ENCODE measurements at places on chromosomes 13 and 19. TPM values are rescaled to one million over a fixed set of nuclear protein-coding genes. Genes with fewer than 3 reads are reported as not detected.

NLRP9 gene
- not detected for total RNA-seq

DNA sequence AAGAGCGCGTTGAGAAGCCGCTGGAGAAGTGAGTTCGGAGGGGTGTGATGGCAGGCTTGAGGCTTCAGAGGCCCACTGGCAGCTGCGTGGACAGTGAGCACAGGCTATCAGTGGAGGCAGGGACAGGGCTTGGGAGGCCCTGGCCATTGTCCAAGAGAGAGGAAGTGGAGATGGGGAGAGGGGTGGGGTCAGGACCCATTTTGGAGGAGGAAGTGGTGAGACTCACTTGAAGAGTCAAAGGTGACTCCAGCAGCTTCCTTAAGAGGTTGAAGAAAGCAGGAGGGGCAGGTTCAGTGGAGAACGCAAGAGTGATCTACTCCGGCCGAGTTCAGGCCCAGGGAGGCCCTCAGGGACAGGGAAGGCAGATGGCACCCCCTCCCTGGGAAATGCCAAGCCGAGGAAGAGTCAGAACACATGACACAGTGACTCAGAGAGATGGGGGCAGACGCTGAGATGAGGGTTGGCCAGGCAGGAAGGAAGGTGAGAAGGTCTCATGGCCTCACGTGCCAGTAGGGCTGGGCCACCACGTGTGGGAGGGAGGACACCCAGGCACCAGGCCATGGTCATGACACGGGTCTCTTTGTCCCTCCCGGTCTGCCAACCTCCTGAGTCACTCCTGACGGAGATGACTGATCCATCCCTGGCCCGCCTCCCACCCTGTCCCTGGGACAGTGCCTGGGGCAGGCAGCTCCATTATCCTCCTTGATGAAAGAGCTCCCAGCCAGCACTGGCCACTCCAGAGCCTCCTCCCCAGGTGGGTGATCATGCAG is 10.1 kb upstream of the CD22 start:
- no peak for DNase-seq

DNA sequence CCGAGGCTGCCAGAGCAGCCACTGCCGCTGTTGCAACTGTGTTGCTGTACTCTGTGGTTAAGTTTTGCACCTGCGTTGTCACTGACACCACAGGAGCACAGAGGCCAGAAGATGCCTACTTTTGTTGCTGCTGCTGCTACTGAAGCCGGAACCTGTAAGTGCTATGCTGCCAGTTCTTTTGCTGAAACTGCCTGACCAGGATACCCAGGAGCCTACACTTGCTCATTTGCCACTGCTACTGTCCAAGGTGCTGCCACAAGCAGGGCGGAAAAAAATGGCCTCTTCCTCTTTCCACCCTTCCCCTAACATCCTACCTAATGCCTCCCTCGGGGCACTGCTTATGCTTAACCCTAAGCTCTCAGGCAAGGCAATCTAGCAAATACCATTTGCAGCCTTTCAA is 29.0 kb upstream of the NBEA start:
- no peak for DNase-seq

DNA sequence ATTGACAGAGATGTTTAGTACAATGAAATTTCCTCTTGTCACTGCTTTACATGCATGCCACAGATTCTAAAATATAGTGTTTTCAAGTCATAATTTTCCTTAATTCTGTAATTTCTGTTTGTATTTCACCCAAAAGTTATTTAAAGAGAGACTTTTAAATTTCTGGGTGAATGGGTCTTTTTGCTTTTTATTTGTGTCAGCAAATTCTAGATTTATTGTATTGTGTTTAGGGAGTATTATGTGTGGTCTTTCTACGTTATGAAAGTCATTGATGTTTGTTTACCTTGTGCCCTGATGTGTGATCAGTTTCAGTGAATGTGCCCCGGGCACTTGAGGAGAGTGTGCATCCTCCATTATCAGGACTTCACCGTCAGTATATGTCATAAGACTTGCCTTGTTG is 92.7 kb downstream of the SGCG start:
- no peak for DNase-seq

- no peak for DNase-seq
These were observed 32.8 kb upstream of the WDFY2 start for GRCh38 chr13:51551416-51551815.

DNA sequence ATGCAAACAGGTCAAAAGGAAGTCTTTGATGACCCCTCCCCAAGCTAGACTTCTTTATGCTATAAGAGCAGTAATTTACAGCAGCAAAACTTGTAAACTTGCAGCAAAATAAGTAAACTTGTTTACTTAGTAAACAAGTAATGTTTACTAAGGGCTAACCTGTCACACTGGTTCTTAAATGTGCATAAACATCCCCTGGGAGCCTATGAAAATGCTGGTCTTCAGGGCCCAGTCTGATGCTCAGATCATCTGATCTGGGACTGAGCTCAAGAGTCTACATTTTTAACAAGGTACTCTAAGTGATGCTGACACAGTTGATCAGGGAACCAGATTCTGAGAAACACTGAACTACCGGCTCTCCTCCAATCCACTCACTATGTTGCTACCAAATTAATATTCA is 53.4 kb downstream of the MTMR6 start:
- DNase-seq: no peak

COL4A2 gene
- total RNA-seq: 47.2 TPM

DNA sequence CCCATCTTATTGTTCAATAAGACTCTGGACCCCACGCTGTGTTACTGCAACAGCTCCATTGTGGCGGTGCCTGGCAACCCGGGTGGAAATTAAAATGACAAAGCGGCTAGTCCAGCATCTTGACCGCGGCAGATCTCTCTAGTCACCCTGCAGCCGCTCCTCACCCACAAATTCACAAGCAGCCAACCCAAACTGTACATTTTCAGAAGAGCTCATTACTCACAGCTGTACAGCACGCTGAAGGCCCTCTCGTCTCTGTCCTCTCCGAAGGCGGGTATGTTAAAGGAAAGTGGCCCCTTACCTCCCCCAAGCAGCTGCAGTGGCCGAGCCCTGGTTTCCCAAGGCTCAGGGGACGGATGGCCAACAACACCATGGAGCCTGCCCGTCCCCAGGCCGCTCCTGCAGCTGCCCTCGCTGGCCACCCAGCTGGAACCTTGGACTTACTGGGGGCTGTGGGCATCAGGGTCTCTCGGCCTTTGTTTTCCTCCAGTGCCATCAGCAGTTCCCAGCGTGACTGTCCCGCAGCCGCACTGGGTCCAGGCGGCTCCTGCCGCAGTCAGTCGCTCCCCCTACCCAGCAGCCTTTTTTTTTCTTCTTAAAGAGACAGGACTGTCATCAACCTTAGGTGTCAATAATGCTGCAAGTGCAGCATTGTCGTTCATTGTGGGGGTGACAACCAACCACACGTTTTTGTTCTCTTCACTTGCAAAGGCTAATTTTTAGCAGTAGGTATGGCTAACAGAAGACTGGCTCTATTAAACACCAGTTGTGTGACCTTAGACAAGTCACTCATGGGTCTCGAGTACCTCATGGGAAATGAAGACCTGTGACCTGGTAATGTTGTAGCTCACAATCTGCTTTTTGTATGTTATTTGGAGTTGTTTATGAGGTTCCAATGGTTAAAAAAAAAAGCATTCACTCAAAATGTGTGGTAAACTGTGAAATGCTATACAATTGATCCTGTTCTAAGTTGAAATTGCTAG is at the start of gene SACS:
TSS of gene SACS (minus strand) at position 532 of the 983 bp plus-strand sequence. CDS start 22,463 bp downstream, outside the sequence.
- no peak for DNase-seq

CD22 gene
- total RNA-seq: 1.7 TPM

- DNase-seq: no peak
These were observed 7.9 kb downstream of the PDX1 start for GRCh38 chr13:27927444-27928352.

Data from thymus (tissue), 14 donors.